Activated CD8-positive, alpha-beta memory T cell treated with anti-CD3 and anti-CD28 coated beads, Interleukin-2, amount 10 ng/mL, durations not matched to agents 7 days and 5 days (primary cell): ENCODE measurements at places on chromosomes 11 and 22. TPM values are rescaled to one million over a fixed set of nuclear protein-coding genes. Genes with fewer than 3 reads are reported as not detected.

- H3K36me3 ChIP-seq = no peaks in the 10 kb centered on the region
Measured at GRCh38 chr22:27270818-27271510, 530.6 kb downstream of the MN1 start.

DNA sequence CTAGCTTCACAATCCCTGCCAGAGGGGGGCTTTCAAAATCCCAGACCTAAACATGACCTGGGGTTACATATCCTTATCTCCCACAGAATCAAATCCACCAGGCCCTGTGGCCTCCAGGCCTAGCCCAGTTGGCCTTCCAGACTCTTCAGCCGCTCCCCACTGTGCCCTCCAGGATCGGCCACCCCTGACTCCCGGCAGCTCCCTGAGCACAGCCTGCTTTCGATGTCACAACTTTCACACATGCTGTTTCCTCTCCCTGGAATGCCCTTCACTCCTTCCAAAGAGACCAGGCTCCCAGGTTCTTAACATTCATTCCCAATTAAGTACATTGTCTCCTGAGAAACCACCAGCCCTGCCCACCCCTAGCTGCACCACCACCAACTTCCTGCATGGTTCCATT is 62.7 kb downstream of the CSNK2A3 start:
- H3K36me3 ChIP-seq = no peaks in the 10 kb centered on the region
- no peak overlapping the region for H3K4me3 ChIP-seq
- no peak for DNase-seq
- H3K27ac ChIP-seq = no peak overlapping the region
- no peaks in the 10 kb centered on the region for H3K4me1 ChIP-seq

GRCh38 chr11:107898270-107898669 is 30.0 kb upstream of the RAB39A start:
- no peaks in the 10 kb centered on the region for H3K36me3 ChIP-seq
- H3K27me3 ChIP-seq = peaks cover 19% of the 10 kb centered on the region
- no peak overlapping the region for H3K27ac ChIP-seq
- H3K4me1 ChIP-seq = no peaks in the 10 kb centered on the region

DNA sequence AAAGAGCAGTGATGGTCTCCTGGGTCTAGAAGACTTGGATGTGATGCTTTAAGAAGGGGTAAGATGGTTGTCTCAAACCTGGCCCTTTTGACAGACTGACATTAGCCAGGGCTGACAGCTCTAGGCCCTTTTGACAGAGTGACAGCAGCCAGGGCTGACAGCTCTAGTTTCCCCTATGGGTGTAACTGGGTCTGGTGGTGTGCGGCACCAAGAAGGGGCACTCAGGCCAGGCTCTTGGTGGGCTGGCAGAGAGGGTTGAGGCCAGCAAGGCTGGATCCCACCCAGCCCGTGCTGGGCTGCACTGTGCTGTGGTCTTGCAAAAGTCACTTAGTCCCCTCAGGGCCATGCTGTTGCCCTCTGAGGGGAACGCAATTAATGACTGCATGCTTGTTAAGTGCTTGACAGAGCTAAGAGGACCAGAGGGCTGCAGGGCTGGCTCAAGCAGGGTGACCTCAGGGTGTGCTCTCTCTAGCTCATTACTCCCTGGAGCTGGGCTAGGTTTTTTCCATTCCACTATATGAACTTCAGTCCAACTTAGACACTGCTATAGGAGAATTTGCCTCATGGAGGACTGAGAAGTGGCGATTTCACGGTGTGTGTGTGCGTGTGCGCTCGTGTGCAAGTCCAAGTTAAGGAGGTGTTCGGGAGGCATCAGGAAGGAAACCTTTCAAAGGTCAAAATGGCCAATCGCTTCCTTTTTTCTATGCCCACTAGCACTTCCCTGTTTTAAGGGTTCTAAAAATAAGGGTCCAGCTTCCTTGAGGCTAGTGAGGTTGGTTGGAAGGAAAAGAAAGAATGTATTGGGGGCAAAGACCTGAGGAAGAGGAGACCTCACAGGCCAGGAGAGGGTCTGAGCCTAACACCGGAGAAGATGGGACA is 4.4 kb downstream of the UBASH3B start:
- H3K27ac ChIP-seq = no peak overlapping the region
- H3K36me3 ChIP-seq = peaks cover 16% of the 10 kb centered on the region
- H3K4me1 ChIP-seq = peaks cover 34% of the 10 kb centered on the region
- no peak for DNase-seq

GRCh38 chr11:32290783-32291182 is 144.6 kb downstream of the WT1 start:
- no peak for DNase-seq
- H3K4me3 ChIP-seq = no peak overlapping the region
- no peak overlapping the region for H3K27ac ChIP-seq
- no peaks in the 10 kb centered on the region for H3K36me3 ChIP-seq
- H3K4me1 ChIP-seq = peaks cover 2% of the 10 kb centered on the region

DNA sequence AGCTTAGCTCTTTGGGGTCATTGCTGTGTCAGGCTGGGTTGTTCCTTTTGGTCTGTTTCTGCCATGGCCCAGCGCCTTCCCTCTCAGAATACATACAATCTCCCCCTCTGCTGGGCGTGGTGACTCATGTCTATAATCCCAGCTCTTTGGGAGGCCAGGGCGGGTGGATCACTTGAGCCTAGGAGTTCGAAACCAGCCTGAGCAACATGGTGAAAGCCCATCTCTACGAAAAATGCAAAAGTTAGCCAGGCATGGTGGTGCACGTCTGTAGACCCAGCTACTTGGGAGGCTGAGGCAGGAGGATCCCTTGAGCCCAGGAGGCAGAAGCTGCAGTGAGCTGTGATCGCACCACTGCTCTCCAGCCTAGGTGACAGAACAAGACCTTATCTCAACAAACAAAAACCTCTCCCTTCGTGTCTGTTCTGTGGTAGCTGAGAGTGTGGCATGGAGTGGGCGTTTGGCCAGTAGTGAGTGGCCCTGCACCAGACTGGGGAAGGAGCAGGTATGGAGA is 46.7 kb upstream of the RAB1B start:
- peak overlapping the region; percentile 78 for H3K27ac ChIP-seq
- H3K36me3 ChIP-seq = peaks cover 2% of the 10 kb centered on the region
- H3K4me3 ChIP-seq = no peak overlapping the region
- H3K27me3 ChIP-seq = no peaks in the 10 kb centered on the region
- peaks cover 28% of the 10 kb centered on the region for H3K4me1 ChIP-seq

- no peak overlapping the region for H3K27ac ChIP-seq
- H3K36me3 ChIP-seq = no peaks in the 10 kb centered on the region
- H3K27me3 ChIP-seq = no peaks in the 10 kb centered on the region
Measured at GRCh38 chr11:73542175-73542574, 55.7 kb downstream of the FAM168A start.

DNA sequence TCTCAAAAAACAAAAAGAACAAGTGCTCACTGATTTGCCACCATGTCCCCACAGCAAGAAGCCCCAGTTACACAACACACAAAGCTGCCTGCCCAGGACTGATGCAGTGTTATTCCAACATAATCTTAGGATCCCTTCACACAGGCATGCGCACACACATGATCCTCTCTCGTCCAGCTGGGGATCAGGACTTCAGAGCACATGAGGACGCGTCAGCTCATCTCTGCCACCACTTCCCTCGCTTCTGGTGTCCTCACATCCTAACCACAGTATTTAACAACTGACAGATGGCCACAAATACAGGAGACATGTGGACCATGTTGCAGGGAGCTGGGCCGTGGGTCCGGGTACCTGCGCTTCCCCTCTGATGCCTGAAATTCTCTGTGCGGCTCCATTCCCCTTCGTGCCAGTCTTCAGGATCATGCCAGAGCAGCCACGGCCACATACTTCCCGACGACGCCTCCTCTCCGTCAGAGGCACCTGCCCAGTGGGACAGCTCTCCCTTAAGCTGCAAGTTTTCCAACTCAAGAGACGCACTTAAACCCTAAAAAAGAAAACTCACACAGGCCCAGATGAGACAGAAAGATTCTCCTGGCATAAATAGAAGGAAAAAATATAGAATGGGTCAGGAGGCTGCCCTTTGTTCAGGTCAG is 68.3 kb downstream of the PACSIN2 start:
- no peaks in the 10 kb centered on the region for H3K27me3 ChIP-seq
- peaks cover 30% of the 10 kb centered on the region for H3K4me1 ChIP-seq
- H3K4me3 ChIP-seq = no peak overlapping the region
- DNase-seq = no peak
- peaks cover 2% of the 10 kb centered on the region for H3K36me3 ChIP-seq

GRCh38 chr11:59849129-59849528 is 3.8 kb upstream of the CBLIF start:
- H3K27me3 ChIP-seq = peaks cover 2% of the 10 kb centered on the region
- no peaks in the 10 kb centered on the region for H3K36me3 ChIP-seq
- no peak overlapping the region for H3K27ac ChIP-seq
- DNase-seq = no peak
- no peak overlapping the region for H3K4me3 ChIP-seq
- no peaks in the 10 kb centered on the region for H3K4me1 ChIP-seq

GRCh38 chr11:9002920-9003572 is 755 bp downstream of the NRIP3 start:
- H3K4me1 ChIP-seq = peaks cover 23% of the 10 kb centered on the region
- no peaks in the 10 kb centered on the region for H3K36me3 ChIP-seq
- DNase-seq = no peak
- no peak overlapping the region for H3K27ac ChIP-seq
- H3K4me3 ChIP-seq = peak overlapping the region; percentile 67
- peaks cover 62% of the 10 kb centered on the region for H3K27me3 ChIP-seq

DNA sequence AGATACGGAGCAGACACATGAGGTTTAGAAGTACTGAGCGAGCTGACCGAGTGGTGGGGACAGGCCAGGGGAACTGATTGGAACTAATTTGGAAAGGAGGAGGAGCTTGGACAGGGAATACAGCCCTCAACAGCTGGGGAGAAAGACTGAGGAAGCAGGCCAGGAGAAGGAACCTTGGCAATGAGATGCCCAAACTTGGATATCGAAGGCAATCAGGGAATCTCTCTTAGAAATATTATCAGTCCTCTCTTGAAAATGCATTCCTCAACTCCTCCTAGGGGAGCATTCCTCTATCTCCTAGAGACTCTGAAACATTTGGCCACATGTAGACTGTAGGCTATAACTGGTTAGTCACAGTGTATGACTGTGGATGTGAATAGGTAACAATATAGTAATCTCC is 284.6 kb downstream of the GUCY1A2 start:
- H3K4me3 ChIP-seq = no peak overlapping the region
- DNase-seq = no peak

DNA sequence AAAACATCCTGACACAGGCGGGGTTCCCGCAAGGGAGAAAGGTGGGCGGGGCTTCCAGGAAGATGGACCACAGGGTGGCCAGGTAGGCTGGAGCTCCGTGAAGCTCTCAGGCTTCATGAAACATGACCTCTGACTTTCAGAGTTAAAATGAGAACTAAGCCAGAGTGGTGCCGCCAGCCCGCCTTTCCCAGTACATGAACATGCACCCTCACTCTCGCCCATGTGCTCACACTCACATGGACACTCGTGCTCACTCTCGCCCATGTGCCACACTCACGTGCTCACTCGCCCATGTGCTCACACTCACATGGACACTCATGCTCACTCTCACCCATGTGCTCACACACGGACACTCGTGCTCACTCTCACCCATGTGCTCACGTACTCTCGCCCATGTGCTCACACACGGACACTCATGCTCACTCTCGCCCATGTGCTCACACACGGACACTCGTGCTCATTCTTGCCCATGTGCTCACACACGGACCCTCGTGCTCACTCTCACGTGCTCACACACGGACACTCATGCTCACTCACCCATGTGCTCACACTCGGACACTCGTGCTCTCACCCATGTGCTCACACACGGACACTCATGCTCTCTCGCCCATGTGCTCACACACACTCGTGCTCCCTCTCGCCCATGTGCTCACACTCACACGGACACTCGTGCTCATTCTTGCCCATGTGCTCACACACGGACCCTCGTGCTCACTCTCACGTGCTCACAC is 10.0 kb downstream of the RNH1 start:
- no peak overlapping the region for H3K27ac ChIP-seq
- H3K27me3 ChIP-seq = no peaks in the 10 kb centered on the region
- no peak overlapping the region for H3K4me3 ChIP-seq
- DNase-seq = no peak
- peaks cover 15% of the 10 kb centered on the region for H3K4me1 ChIP-seq

- DNase-seq = no peak
- no peaks in the 10 kb centered on the region for H3K27me3 ChIP-seq
- H3K4me3 ChIP-seq = no peak overlapping the region
- H3K36me3 ChIP-seq = no peaks in the 10 kb centered on the region
- H3K4me1 ChIP-seq = no peaks in the 10 kb centered on the region
Measured at GRCh38 chr11:19816040-19816439, 103.4 kb downstream of the NAV2 start.

- no peak overlapping the region for H3K27ac ChIP-seq
- peak; percentile 19 for DNase-seq
- no peaks in the 10 kb centered on the region for H3K4me1 ChIP-seq
- no peaks in the 10 kb centered on the region for H3K27me3 ChIP-seq
- H3K4me3 ChIP-seq = no peak overlapping the region
Measured at GRCh38 chr22:48893288-48894063, 934.2 kb downstream of the BRD1 start.

DNA sequence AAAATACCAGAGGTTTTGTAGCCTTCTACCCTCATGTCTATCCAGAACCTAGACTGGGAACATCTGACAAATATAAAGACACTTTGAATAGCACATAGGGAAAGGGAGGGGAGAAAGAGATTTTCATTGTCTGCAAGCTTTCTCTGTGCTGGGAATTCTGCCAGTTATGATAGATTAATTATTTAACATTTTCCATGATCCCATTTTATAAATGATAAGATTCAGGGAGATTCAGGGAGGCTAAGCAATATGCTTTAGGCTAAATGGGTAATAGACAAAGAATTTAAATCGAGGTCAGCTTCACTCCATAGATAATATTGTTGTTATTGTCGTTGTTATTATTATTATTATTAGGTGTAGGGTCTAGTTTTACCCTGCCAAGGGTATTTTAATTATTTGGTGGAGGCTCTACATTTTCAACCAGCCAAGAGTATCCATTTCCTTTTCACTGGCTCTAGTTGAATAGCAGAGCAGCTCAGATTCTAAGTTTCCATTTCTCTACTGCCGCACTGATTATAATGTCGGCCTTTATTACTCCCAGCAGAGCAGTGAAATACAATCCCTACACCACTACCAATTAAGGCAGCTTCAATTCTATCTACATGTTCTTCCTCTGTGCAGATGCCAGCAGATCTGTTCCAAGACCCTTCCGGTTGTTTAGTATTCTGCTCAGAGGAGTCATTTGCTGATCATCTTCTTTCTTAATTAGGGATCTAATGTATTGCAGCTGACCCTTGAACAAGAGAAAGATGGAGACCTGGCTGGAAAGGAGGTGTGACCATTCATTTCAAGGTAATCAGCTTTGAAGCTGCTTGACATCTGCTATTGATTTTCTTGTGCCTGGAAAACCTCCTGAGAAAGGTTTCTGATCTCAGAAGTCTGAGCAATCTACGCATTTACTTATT is 23.8 kb upstream of the SYN3 start:
- no peak overlapping the region for H3K4me3 ChIP-seq
- no peak overlapping the region for H3K27ac ChIP-seq
- no peaks in the 10 kb centered on the region for H3K4me1 ChIP-seq

GRCh38 chr11:67463680-67464410 is 5.2 kb downstream of the TMEM134 start:
- H3K36me3 ChIP-seq = peaks cover 1% of the 10 kb centered on the region
- peak overlapping the region; percentile 87 for H3K27ac ChIP-seq
- H3K4me3 ChIP-seq = peak overlapping the region; percentile 84
- DNase-seq = no peak

GAS2 gene
- total RNA-seq = 1.3 TPM

PVALB gene
- total RNA-seq = not detected

SPON1 gene
- total RNA-seq = not detected

TMA7B gene
- 5.1 TPM for total RNA-seq
